ENCODE measurements at places on chromosomes 16 and 17.

GRCh38 chr17:61443475-61443882, 8.7 kb upstream of the TBX4 start:
- no peak for DNase-seq

DNA sequence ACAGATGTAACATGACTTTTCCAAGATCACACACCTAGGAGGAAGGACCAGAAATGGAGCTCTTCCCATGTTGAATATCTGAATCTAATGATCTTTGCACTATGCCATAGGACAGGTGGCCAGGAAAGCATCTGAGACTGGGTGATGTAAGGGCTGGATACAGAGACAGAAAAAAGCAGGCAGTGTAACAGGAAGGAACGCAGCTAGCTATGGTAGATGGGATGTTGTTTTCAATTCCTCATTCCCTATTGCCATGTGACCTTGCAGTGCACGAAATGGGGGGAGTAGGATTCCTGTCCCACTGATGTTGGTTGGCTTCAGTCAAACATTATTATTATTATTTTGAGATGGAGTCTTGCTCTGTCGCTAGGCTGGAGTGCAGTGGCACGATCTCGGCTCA, 3.7 kb upstream of the NPIPB15 start:
- DNase-seq: no peak

DNA sequence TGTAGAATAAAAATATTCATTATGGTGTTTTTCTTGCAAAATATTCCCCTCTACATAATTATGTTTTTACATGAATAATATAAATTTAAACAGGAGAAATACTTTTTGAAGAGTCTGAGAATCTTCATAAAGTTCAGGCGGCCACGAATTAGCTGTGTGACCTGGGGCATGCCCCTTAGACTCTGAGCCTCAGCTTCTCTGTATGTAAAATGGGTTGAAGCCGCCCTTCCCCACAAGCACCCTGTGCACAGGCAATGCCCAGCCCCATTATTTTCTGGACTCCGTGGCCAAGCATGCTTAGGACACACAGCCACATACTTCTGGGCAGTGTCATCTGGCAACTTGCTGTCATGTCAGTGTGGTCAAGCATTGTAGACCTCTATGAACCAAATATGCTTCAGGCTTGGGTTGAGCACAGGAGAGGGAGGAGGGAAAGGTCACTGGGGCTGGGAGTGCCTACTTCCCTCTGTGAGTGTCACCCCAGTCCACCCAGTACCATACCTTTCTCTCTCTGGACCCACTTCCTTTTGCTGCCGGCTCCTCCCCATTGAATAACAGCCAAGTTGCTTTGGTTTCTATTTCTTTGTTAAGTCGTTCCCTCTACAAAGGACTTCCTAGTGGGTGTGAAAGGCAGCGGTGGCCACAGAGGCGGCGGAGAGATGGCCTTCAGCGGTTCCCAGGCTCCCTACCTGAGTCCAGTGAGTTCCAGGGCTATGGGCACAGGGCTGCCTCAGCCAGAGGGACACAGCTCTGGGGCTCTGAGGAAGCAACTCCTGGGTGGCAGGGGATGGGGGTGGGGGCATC, at the start of gene LGALS9:
LGALS9 (plus strand) TSS at position 582 of the 804 bp plus-strand sequence; CDS start at position 660, 78 bp downstream.
- no peak for DNase-seq

DNA sequence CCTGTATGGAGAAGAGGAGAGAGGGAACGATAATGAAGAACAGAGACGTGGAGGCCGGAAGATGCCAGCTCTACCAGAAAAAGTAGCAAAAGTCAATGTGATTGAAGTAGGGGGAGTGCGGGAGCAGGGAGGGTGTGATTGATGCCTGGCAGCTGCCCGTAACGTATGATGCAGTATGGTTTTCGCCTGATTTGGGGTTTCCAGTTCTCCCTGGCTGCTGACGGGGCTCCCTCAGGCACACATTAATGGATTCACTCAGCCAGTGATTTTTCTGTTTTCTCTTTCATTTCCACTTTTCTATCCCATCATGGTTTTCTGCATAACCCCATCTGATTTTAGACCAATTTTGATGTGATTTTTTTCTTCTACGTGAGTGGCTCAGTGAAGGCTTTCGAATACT, 62.1 kb downstream of the PRKCA start:
- DNase-seq: no peak

DNA sequence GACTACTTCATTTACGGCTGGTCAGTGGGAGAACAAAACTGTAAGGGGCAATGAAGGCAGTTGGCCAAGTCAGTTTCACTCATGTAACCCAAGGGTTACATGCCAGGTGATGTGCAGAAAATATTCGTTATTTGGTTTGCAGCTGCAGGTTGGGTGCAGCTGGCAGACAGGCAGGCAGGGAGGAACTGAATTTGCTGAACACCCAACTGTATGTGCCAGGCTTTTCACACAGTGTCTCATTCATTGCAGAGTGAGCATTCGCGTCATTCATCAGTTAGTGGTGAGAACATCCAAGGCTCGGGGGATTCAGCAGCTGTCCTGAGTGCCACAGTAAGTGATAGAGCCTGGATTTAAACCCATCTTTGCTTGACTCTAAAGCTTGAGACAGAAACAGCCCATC, 59.7 kb downstream of the ABCC6 start:
- no peak for DNase-seq

- no peak for DNase-seq
Measured at GRCh38 chr17:71284032-71284755, 836.6 kb upstream of the SOX9 start.

DNA sequence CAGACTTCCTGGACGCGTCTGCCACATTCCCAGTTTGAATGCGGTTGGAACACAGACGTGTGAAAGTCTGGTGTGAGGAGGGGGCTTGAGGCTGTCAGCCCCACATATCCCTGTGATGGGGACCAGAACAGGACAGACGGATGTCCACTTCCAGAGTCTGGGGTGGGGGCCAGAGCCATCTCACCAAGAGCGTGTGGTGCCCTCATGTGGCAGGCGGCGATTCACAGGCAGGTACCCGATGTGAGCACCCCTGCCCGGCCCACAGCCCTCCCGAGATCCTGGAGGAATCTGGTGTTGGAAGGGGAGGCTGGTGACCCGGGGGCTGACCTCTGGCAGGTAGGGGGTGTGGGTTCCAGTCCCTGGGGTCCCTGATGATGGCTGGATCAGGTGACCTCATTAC, 51.5 kb downstream of the ENGASE start:
- DNase-seq: no peak

GRCh38 chr17:68585643-68586042, 15.5 kb downstream of the FAM20A start:
- DNase-seq: no peak

DNA sequence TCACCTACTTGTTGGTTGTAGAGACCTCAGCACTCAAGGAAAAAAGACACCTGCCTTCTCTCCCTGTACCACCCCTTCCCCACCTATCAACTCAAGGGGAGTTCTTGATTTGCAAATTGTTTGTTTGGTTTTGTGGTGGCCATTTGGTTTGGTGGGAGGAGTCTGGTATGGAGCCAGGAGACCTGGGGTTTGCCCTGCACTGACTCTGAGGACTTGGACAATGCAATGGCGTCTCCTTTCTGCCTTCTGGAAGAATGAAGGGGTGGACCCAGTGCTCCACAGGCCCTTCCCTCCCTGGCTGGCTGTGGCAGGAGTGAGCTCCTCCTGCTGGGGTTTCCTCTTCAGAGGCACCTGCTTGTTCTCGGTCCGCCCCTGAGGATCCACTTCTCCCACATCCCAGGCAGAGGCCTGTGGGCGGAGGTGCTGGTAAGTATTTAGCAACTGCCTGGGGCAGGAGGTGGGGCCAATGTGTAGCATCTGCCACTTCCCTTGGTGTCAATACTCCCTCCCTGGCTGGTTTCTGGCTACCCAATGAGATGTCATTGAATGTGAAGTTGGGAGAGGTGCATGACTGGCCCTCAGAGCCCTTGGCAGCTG, 164.5 kb downstream of the NTN1 start:
- DNase-seq: no peak

GRCh38 chr17:14150619-14151018, 81.3 kb downstream of the COX10 start:
- DNase-seq: no peak

DNA sequence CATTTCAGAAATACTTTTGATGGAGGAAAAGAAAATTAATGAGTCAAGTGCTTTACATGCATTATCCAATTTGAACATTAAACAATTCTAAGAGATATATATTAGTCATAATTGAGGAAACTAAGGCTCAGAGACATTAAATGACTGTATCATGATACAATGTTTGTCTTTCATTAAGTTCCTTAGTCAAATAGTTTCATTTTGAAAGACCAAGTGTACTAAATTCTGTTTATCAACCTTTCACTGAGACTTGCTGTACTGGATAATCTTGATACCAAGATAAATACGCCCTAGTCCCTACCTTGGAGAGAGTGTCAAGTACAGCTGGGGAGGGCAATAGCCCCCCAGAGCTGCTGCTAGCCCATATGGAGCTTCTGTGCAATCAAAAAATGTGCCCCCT, 24.2 kb downstream of the TOM1L2 start:
- no peak for DNase-seq

GRCh38 chr16:73217654-73218053, 169.7 kb upstream of the ZFHX3 start:
- no peak for DNase-seq

GRCh38 chr16:84790301-84790700, 29.5 kb upstream of the CRISPLD2 start:
- DNase-seq: no peak

DNA sequence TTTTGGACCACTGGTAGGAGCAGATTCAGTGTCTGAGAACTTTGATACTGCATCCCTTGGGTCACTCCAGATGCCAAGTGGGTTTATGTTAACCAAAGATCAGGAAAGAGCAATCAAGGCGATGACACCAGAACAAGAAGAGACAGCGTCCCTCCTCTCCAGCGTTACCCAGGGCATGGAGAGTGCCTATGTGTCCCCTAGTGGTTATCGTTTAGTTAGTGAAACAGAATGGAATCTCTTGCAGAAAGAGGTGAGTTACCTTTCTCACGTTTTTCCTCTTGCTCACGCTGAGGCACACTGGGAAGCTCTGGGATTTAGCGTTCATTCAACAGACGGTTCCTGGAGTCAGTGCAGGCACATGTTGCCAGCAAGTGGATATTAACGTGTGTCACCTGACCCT, 58.0 kb downstream of the NUP88 start:
- no peak for DNase-seq

DNA sequence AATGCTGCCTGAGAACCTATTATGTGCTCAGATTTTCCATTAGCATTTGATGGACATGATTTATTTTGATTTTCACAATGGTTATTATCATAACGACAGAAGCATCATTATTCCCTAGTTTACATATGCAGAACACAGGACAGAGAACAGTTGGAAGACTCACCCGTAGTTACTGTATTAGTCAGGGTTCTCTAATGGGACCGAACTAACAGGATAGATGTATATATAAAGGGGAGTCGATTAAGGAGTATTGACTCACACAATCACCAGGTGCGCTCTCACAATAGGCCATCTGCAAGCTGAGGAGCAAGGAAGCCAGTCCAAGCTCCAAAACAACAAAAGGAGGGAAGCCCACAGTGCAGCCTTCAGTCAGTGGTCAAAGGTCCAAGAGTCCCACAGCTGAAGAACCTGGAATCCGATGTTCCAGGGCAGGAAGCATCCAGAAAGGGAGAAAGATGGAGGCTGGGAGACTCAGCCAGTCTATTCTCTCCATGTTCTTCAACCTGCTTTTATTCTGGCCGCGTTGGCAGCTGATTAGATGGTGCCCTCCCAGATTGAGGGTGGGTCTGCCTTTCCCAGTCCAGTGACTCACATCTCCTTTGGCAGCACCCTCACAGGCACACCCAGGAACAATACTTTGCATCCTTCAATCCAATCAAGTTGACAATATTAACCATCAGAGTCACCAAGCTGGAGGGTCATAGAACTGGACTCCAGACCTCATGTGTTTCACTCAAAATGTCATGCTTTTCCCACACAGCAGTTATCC, 92.7 kb upstream of the XYLT1 start:
- DNase-seq: no peak

- DNase-seq: peak; percentile 86
Measured at GRCh38 chr16:88920618-88921590, 54.4 kb upstream of the PABPN1L start.
